NCI-H460 (cell line): ENCODE measurements at places on chromosomes 2 and 18. TPM values are rescaled to one million over a fixed set of nuclear protein-coding genes. Genes with fewer than 3 reads are reported as not detected.

DNA sequence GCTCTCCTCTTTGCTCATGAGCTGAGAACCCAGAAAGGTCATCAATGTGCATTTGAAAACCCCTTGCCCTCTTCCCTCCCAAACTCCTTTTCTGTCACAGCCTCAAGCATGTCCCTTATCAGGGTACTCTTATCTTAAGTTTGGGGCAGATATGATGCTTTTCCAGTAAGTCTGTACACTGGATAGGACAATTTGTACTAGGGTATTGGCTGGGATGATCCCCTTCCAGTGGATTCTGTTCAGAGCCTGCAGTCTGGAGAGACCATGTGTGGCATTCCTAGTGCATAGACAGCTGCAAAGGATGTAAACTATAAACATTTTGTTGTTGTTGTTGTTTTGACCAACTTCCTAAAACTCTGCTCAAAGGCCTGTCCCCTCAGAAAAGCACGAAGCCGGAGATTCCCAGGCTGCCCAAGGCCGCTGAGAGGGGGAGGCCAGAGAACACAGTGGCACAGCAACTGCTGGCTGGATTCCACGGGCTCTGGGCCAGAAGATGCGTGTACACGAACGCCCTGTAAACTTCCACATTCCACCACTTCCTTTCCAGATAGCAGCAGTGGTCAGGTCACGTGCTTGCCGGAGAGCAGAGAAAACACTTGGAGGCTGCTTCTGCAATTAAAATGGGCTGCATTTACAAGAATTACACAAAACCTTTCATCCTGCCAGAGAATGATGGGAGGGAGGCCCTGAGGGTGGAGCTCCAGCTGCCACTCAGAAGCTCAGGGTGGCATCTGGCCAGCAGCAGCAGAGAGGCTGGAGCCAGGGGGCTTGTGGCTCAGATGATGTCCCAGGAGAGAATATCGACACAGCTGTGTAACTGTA, 42.1 kb downstream of the BMP10 start:
- DNase-seq, result peak; percentile 84

DNA sequence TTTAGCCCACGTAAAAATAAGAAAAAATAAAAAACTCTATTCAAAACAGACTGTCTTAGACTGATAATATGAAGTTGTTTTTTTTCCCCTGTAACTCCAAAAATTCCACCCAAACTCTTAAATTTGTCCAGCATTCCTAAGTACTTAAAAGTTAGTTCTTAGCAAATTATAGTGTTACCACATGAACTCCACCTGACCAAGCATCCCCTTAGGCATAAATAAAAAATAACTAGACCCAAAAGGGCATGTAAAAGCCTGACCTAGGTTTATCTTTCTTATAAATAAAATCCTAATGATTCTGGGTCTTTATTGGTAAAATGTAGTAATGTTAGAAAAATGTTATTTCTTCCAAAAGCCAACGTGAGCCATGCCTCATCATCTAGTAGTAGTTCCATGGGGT, 54.3 kb downstream of the TTC21B start:
- DNase-seq, result no peak

- no peak for DNase-seq
These were observed 28.1 kb downstream of the STARD7 start for GRCh38 chr2:96180521-96180920.

DNA sequence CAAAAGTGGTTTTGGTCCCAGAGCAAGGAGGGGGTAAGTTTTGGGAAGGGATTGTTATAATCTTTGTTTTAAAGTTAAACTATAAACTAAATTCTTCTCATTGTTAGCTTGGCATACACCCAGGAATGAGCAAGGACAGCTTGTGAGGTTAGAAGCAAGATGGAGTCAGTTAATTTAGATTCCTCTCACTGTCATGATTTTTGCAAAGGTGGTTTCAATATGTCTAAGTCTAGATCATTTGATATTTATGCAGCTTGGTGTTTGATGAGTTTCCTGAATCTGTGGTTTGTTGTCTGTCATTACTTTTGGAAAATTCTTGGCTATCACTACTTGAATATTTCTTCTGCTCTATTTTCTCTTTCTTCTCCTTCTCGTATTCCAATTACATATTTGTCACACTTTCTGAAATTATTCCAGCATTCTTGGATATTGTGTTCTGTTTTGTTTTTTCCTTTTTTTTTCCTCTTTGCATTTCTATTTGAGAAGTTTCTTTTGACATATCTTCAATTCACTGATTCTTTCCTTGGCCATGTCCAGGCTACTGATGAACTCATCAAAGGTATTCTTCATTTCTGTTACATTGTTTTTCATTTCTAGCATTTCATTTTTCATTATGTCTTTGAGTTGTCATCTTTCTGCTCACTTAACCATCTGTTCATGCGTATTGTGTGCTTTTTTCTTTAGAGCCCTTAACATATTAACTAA, 5.1 kb downstream of the SP140 start:
- no peak for DNase-seq

Gene PDE11A
- 0.07 TPM in 1 of 2 replicates, not detected in the other for total RNA-seq

- no peak for DNase-seq
These were observed 245.0 kb upstream of the NT5C1B start for GRCh38 chr2:18834341-18834740.

DNA sequence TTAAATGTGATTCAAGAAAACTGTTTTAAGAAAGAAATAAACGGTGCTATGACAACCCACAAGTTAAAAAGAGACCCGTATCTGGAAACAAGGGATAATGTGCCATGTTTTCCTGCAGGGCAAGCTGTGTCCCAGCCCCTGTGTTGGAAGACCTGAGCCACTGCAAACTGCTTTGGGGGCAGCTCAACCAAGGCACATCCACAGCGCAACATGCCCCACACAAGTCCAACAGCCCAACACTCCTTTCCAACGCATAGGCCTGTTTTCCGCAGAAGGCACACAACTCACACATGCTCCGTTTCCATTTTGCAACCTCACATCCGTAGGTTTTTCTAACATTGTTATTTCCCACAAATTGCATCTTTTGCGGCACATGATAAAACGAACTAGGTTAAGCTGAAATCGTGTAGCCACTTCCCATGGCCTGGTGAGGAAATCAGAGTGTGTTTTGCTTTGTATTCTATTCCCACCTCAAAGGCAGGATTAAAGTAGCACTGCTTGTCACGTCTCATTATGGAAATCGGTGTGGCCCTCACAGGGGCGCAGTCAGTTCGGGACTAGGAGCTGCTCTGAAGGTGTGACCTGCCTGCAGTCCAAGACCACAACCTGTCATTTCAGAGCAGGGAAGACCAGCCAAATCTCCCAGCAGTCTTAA, 50.5 kb upstream of the ZNF516 start:
- no peak for DNase-seq

DNA sequence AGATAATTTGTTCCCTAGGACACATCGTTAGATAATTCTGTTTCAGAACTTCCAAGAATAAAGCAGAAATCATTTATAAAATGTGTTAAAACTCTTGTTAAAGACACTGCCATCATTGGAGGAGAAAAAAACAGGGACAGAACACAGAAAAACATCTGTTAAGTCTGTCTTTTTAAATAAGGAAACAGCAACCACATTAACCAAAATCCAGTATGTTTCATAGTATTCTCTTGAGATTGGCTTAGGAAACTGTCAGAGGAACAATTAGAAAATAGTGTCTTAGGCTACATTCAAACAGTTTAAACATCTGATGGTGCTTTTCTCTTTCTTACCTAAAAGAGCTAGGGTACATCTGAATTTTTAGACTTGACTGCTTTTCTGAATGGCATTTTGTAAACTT, 81.6 kb downstream of the PMS1 start:
- no peak for DNase-seq

DNA sequence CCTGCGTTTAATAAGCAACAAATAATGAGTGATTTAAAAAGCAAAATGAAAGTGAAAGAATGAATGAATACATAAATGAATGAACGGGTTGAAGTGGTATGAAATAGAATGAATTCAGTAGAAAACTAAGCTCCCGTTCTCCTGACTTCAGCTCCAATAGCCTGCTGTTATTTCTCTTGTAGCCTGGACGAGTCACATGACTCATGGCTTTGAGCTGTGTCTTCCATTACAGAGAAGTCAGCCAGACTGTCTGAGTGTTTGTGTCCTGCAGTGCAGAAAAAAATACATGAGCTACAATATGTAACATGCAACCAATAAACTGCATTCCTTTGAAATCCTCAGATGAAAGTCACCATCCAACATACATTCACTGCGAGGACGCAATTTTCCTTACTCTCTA, 21.2 kb downstream of the SCG2 start:
- no peak for DNase-seq

Gene GRHL1
- 0.57 and 0.72 TPM in 2 replicates for total RNA-seq

DNA sequence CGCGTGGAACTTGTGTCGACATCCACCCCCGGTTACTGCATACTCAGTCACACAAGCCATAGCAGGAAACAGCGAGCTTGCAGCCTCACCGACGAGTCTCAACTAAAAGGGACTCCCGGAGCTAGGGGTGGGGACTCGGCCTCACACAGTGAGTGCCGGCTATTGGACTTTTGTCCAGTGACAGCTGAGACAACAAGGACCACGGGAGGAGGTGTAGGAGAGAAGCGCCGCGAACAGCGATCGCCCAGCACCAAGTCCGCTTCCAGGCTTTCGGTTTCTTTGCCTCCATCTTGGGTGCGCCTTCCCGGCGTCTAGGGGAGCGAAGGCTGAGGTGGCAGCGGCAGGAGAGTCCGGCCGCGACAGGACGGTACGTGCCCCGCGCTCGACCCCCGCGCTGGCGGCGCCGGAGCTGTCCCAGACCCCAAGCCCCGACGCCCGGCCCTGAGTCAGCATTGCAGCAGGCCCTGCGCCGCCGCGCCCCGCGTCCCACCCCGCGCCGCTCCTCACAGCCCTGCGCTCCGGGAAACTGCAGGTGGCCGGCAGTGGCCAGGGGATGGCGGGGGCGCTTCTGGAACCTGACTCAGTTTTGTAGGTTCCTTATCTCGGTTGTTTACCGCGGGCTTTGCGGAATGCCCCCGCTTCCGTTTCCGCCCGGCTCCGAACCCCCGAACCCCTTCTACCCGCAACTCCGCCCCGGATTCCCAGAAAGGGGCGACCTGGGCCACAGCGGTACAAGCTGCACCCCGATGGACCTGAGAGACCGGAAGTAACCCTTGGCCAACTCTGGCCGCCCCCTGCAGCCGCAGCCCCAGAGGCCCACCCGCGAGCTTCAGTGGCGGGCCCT, at the start of gene CFLAR:
TSS of gene CFLAR (plus strand) at position 50 of the 844 bp plus-strand sequence. CDS start 13,702 bp downstream, outside the sequence.
- peak; percentile 48 for DNase-seq

GRCh38 chr18:73577365-73577764, 570.3 kb downstream of the FBXO15 start:
- DNase-seq, result no peak
